Stimulated activated CD8-positive, alpha-beta memory T cell treated with anti-CD3 and anti-CD28 coated beads, Interleukin-7, amount 100 ng/mL, for 24 hours (primary cell): ENCODE measurements at places on chromosomes 4 and X.

DNA sequence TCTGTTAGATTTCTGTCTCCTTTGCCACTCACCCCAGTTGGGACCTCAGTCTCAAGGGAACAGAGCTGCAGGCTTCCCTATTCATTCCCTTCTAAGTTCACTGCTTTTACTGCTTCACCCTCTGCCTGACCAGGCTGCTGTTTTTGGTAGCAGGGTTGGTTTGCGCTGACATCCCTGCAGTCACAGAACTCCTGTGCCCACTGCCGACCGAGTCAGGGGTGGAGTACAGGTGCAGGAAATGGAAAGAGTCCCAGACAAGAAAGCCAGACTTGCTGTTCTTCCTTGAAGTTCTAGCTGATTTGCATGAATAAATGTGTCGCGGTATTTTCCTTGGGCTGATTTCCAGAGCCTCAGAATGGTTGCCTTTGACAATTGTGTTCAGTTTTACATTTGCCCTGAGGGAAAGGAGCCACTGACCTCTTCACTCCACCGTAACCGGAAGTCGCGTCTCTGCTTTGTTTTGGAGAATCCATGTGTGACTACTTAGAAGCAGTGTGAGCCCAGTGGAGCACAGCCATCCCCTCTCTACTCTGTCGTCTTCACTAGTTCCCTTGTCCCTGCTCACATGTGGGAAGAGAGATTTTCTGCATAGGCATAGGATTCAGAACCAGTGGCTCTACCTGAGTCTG is 84.8 kb downstream of the TNIP2 start:
- no peak for DNase-seq

DNA sequence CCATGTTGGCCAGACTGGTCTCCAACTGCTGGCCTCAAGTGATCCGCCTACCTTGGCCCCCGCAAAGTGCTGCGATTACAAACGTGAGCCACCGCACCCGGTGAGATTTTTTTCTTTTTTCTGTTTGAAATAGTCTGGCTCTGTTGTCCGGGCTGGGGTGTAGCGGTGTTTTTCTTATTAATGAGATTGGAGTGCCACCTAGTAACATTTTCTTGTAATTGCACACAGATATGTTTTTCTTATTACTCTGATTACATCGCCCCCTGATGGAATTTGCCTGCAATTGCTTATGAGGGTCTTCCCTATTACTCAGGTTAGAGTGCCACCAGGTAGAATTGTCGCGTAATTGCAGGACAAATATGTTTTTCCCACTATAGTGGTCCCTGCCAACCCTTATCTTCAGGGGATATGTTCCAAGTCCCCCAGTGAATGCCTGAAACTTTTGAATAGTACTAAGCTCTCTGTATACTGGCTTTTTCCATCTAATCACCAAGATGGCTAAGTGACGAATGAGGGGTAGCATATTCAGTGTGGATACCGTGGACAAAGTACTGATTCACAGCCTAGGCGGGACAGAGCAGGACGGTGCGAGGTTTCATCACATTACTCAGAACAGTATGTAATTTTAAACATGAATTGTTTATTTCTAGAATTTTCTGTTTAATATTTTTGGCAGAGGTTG is 8.6 kb upstream of the PDHA1 start:
- DNase-seq: no peak

DNA sequence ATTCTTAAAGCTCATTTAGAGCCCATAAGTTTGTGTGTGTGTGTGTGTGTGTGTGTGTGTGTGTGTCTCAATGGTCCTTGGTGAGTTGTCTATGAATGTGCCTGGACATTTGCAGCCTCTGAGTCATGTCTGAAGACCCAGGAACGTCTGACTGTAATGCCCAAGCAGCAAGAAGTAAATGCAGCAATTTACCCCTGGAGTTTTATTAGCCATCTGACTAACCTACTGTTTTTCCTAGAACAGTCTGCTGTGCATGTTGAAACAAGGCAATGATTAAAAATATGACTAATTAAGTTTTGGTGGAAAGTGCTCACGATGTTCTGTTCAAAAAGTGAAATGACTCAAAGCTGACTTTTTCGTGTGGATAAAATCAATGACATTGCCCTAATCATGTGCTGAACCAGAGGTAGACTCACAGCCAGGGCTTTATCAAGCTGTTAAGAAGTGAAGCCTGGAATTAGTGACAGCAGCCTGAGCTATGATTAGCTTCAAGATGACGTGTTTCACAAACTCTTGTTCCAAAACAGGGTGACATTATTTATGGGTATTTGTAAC is 201.6 kb downstream of the CPE start:
- no peak for DNase-seq

DNA sequence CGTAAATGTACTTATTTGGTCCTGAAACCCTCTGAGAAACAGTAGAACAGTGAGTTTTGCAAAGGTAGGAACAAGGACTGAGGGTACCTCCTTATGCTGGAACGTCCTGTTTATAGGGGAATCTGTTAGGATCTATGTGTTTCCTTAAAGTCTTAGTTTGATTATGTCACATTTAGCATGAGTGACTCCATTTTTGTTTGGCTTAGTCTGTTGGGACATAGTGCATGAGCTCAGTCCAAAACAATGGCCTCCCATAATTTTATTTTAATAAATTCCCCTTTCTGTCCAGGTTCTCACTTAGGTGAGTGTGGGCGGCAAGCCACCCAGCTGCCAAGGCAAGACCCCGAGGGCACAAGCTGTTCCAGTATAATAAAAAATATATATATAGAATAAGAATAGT is 27.7 kb downstream of the HTT-AS start:
- no peak for DNase-seq

DNA sequence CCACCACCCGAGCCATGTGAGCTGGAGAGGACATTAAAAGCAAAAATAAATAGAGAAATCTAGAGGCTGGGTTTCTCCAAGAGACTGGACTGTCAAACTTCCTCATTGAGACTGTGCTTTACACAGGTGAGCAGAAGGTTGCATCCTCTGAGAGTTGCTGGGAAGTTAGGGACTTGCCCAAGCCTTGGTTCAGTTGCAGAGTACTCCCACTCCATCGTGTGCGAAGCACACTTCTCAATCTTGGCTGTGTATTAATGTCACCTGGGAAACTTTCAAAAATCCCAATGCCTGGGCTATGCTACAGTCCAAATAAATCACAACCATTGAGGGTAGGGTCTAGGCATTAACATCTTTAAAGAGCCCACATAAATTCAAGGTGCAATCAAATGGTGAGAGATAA is 89.2 kb downstream of the ZNF330 start:
- DNase-seq: no peak

- no peak for DNase-seq
Observed at GRCh38 chrX:31497086-31497485, 425.2 kb upstream of the FTHL17 start.

DNA sequence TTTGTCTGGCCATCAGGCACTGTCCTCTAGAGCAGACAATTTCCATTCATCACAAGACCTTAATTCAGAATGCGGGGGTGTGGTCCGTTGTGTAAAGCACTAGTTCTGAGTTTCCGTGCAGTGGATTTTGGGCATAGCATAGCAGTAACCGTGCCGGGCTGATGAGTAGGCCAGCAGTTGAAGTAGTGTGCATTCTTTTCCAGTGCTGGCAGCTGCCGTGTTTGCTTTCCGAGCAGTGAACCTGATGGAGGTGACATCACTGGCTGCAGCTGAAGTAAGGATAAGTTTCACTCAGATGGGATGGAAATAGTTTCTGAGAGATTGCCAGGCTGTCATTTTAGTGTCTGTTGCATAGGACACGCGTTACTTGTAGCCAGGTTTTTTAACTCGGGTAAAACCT is 107.0 kb upstream of the STIM2 start:
- DNase-seq: no peak

DNA sequence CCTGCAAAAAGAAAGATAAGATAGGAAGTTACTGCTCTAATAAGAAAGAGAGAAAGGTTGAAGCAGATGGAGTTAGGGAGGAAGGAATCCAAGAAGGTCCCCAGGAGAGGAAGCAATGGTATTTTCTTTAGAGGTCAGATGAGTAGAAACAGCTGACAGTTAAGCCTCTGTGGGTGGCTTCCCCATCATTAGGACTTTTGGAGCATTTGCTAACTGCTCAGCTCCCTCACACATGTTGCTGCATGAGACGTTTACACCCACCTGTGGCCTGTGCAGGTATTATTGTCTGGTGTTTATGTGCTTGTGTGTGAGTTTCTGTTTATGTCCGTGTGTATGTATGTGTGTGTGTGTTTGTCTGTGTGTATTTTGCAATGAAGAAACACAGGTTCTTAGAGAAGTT is 346.8 kb downstream of the RAB28 start:
- no peak for DNase-seq

DNA sequence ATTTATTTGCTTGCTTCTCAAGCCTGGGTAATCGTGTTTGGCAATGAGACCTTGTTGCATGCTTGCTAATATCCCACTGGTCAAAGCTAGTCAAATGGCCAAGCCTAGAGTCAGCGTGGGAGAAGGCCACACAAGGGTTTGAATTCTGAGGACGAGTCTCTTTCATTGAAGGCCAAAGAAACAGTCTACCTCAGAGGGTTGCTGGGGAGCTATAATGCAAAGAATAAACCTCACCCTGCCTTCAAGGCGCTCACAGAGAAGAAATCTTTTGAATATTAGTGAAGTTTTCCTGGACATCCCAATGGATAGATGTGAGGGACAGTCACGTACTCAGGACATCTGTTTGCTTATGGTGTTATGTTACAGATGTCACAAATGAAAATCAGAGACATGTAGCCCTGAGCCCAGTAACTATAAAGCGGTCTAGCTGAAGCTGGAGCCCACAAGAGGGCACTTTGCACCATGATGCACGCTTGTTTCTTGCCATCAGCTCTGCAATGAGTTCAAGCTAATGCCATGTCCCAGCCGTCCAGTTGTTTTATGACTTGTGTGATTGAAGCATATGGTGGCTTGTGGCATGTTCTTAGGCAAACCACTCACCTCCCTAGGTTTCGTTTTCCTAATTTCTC is 1.1 kb upstream of the TLR3 start:
- DNase-seq: no peak

GRCh38 chr4:131613086-131613823 is 1535.8 kb upstream of the PCDH10 start:
- no peak for DNase-seq

DNA sequence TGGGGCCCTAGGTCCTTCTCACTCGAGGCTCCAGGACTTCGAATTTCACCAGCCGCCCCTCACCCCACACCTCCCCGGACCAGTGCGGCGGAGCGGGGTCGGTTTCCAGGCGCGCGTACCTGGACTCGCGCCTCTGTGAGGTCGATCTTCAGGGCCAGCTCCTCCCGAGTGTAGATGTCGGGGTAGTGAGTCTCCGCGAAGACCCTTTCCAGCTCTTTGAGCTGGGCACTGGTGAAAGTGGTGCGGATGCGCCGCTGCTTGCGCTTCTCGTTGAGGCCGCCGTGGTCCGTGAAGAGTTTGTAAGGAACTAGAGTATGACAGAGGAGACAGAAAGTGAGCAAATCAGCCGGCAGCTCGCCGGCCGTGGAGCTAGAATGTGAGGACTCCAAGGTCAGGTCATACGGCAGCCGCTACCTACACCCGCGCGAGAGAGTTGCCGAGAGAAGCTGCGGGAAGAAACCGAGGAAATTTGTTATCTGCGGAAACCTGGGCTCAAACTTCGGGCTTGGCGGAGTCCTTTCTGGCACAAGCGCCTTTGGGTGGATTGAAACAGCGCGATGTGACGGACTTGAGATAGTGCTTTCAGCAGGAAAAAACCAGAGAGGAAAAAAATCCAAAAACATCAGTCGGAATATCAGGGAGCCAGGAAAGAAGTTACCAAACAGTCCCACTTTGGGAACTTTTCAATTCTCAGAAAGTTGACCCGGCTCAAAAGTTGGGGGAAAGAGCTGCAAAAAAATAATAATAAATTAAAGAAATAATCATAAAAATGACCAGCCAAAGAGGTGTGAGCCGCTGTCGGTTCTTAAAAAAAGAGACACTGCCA is 1.1 kb downstream of the PHOX2B start:
- DNase-seq: no peak

DNA sequence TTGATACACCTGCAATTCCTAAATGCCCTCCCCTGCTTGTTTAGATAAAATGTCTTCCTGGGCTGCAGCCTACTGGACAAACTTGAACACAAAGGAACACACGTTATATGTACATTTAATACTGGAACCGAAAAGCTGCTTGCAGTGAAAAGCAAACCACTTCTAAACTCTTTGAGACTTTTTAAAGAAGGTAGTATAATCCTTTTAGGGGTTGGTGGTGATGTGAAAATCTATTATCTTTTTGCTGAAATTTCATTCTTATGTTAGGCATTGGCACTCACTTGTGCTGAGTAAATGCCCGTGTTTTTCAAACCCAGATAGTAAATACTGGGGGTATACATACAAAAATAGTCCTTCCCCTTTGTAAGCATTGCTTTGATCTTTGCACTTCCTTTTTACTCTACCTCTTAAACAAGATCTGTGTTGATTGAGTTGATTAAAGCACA is 2.2 kb downstream of the NFKB1 start:
- DNase-seq: no peak

- DNase-seq: no peak
Observed at GRCh38 chr4:23877758-23878229, 12.1 kb downstream of the PPARGC1A start.

- DNase-seq: no peak
Observed at GRCh38 chrX:125778261-125778660, 387.8 kb downstream of the DCAF12L2 start.

- no peak for DNase-seq
Observed at GRCh38 chrX:106973433-106974149, 26.4 kb downstream of the MORC4 start.

GRCh38 chr4:42642101-42642797 is 14.7 kb downstream of the ATP8A1 start:
- DNase-seq: no peak

GRCh38 chrX:926991-927390 is 285.5 kb downstream of the CRLF2 start:
- no peak for DNase-seq

DNA sequence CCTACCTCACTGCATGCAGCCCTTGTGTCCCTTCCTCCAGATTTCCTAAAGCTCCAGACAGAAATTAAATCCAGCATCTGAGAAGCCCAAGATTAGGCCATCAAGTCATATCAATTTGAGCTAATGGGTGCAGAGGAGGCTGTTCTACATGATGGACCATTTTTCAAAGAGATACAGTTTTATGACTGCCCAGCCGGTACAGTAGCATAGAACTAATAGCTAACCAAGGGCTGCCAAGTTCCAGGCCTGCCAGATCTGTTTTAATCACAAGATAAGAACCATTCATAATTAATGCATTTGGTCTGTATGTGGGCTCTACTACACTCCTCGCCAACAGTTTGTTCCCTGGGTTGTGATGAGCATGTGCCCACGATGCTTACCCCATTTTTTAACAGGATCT is 73.9 kb upstream of the PLAC1 start:
- no peak for DNase-seq
